T-cell (primary cell): ENCODE measurements at places on chromosomes 1 and 21. TPM values are rescaled to one million over a fixed set of nuclear protein-coding genes. Genes with fewer than 3 reads are reported as not detected.

Gene PLOD1
- 4.6 TPM for total RNA-seq

Gene RAB42
- total RNA-seq: not detected

Gene TSTD1
- 94.8 TPM for total RNA-seq

Gene GPR153
- 2.7 TPM for total RNA-seq

Gene FAM167B
- total RNA-seq: 0.66 TPM

Gene KIF21B
- total RNA-seq: 110 TPM

Gene SFN
- 0.28 TPM for total RNA-seq

Gene ZSWIM5
- total RNA-seq: 2.5 TPM

Gene ACOT11
- total RNA-seq: 0.93 TPM

Gene MRPL37
- total RNA-seq: 45.3 TPM
